ENCODE measurements at places on chromosomes 3 and 15.

DNA sequence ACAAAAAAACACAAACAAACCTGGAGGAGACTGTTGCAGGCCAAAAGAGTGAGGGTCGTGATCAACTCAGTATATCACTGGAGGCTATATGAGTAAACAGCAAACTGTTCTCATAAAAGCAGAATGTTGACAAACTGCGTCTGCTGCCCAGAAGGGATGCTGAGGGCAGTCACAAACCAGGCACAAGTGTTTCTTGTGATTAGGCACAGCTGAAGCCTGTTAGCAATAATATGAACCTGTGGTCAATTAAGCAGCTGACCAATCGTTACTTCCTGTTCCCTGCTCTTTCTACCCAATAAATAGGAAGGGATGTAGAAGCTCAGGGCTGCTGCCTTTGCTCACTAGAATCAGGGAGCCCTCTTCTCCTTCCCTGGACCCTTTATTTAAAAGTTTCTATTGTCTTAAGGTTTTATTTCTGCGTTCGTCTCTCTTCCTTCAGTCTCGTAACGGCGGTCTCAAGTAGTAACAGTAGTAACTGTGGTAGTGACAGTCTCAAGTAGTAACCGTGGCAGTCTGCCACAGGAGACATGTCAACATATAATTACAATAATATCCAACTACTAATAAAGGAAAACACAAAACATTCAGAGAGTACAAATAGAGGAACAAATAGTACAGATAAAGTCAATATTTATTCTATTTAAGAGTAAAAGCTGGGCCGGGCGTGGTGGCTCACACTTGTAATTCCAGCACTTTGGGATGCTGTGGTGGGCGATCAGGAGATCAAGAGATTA, 698.4 kb upstream of the CCDC54 start:
- no peak for DNase-seq

DNA sequence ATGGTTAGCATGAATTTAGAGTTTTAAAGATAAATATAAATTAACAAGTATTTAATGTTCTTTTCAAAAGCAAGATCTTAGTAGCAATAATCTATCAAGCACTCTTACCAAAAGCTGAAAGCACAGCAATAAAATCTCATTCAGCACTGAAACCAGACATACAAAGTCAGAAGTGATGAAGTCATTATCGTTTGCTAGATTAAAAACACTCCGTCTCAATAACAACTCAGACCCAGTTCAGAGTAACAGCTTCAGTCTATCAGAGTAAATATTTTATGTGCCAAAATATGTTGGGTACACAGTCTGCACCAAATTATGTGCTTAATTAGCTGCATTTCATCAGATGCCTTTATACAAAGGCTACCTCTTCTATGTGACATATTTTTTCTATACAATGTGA, 41.6 kb downstream of the CPA3 start:
- DNase-seq, result no peak

DNA sequence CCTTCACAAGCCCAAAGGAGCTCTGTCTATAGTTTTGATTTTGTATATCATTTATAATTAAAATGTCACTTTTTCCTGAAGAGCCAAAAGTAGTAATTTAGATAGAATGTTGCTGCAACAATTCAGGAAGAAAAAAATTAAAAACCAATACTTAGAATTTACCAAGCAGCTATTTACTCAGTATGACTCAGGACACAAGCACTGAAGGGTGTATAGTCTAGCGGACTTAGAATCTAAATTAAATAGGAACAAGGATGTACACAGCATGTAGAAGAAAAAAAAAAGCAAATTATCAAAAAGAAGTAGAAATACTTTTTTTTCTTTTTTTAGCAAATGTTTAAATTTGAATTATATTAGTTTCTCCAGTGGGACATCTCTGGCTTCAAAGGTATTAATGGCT, 31.6 kb downstream of the PGBD4 start:
- no peak for DNase-seq

GRCh38 chr15:81322676-81323253, 1.2 kb downstream of the STARD5 start:
- DNase-seq, result no peak

- DNase-seq, result peak; percentile 96
Measured at GRCh38 chr3:175149675-175150074, 290.5 kb downstream of the NAALADL2 start.

- no peak for DNase-seq
Measured at GRCh38 chr3:79767905-79768267, at the start of gene ROBO1. ROBO1 (minus strand) TSS chr3:79767998.

GRCh38 chr3:187369089-187369447, 883 bp downstream of the RTP4 start:
- DNase-seq, result no peak

- DNase-seq, result no peak
Measured at GRCh38 chr3:98691897-98692296, 71.2 kb upstream of the ST3GAL6 start.

DNA sequence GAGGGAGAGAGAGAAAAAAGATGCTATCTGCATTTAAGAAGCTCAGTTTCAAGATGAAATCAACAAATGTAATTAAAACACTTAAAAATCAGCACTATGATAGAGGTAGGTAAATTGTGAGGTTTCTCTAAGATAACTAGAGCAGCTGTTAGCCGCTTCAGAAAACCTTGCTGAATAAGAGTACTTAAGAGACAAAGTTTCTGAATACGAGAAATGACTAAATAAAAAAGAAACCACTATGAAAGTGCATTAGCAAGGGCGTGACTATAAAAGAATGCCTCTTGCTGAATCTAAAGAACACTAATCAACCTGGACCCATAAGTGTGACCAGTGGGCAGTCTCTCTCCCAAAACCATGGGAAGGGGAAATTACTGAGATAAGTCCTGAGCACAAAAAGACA, 41.8 kb downstream of the IQCB1 start:
- DNase-seq, result no peak

DNA sequence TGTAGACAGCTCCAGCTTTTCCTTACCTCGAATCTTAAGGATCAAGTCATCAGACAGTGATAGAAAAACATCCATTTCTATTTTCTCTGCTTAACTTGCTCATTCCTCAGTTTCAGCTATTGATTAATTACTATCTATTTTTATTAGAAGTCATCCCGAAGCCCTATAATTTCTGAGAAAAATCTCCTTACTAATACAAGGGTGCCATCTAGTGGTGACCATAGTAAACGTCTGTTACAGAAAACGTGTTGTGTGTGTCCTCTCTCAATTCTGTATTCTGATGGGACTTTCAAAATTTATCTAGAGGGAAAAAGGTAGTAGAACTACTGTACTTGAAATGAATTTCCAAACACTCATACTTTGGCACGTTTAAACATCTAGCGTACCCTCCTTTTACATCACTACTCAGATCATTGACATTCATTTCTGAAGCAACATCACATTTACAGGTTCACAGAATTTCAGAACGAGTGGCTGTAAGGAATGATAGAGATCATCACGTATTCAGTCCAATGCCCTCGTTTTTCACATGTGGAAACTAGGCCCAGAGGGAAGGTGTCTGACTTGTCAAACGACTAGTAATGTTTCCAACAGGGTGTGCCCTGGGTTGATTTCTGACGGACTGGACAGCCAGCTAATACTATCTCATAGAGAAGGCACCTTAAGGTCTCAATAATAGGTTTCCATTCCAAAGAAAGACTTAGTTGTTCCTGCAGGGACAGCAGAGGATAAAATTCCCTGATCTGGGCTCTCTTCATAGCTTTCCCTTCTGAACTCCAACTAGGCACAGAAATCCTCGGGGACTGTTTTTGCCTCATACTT, 25.6 kb downstream of the HACD2 start:
- DNase-seq, result peak; percentile 31

- DNase-seq, result no peak
Measured at GRCh38 chr15:48625126-48625525, 20.4 kb downstream of the FBN1 start.

GRCh38 chr15:64903326-64903950, 8.3 kb upstream of the ANKDD1A start:
- DNase-seq, result no peak

DNA sequence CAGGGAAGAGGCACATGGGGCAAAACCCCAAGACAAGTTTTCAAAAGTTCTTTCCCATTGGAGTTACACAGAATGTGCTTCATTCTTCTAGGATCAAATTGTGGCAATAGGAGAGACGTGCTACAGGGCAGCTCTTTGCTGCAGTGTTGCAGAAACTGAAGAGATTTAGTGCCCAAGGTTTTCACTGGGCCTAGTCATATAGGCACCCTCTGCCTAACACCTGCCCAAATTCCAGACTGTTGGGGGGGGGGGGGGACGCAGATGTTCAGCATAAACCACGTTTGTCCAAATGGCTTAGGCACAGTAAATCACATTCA, 346.8 kb upstream of the ZNF717 start:
- DNase-seq, result no peak

- DNase-seq, result no peak
Measured at GRCh38 chr15:34594361-34594760, 10.9 kb upstream of the GOLGA8B start.

DNA sequence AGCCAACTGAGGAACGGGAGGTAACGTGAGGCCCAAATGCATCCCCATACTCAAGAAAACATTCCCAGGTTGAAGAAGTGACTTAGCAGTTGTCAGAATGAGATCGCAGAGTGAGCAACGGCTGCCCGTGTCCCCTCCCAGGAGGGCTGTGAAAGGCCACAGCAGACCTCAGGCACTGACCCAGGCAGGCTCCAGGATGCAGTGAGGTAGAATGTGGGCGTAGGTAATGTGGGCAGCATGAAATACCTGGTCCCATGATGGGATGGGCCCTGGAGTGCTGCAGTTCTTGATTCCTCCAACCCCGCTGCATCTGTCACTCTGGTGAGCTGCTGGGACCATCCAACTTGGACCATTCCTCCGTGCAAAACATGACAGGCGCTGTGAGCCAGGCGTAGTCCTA, 74.8 kb downstream of the NSMCE3 start:
- DNase-seq, result no peak

GRCh38 chr15:75836959-75837334, 6.3 kb upstream of the UBE2Q2 start:
- DNase-seq, result no peak

- DNase-seq, result no peak
Measured at GRCh38 chr3:182331341-182331740, 462.0 kb upstream of the ATP11B start.

GRCh38 chr3:161212171-161212771, 8.8 kb upstream of the NMD3 start:
- no peak for DNase-seq

GRCh38 chr15:95068701-95069521, 837.5 kb downstream of the MCTP2 start:
- no peak for DNase-seq

DNA sequence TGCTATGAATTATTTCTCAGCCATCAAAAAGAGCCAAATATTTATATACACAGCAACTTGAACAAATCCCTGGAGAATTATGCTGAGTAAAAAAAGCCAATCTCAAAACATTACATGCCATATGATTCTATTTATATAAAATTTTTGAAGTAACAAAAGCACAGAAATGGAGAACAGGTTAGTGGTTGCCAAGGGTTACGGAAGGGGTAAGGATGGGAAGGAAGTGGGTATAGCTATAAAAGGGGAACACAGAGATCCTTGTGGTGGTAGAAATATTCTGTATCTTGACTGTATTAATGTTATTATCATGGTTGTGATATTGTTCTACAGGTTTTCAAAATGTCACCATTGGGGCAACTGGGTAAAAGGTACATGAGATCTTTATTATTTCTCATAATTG, 62.3 kb upstream of the ASB14 start:
- DNase-seq, result no peak

DNA sequence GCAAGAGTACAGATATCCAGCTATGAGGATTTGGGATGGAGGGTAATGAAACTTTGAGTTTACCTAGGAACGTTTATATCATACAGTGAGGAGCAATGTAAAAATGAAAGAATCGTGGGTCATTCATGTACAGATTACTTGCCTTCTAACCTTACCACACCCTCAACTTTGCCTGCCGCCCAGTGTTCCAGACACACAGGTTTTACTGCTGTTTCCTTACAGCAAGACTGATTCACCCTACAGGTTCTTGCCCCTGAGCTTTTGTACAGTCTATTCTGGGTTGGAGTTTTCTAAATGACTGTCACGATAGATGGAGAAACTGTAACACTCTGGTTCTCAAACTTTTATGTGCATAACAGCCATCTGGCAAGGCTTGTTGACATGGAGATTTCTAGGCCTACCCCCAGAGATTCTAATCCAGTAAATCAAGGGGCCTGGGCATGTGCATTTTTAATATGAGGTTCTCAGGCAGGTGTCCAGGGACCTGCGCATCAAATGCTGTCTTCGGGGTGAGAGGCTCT, 6.6 kb upstream of the TPRG1 start:
- DNase-seq, result no peak
